ENCODE measurements at places on chromosomes 3 and 15.

GRCh38 chr3:43286841-43287499, 630 bp downstream of the SNRK start:
- peak; percentile 30 for DNase-seq

DNA sequence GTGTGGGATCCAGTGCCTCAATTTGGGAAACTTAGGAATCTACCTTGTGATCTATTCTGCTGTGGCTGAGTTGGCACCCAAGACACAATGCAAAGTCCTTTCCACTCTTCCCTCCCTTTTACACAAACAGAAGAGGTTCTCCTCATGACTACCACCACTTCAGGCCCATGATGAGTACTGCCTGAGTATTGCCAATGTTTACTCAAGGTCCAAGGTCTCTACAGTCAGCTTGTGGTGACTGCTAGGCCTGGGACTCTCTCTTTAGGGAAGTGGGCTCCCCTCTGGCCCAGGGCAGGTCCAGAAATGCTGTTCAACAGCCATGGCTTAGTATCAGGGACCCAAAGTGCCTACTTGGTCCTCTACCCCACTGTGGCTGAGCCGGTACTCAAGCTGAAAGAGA, 56.8 kb upstream of the PEX5L start:
- DNase-seq: no peak

GRCh38 chr3:6540981-6541380, 319.9 kb upstream of the GRM7 start:
- DNase-seq: no peak

DNA sequence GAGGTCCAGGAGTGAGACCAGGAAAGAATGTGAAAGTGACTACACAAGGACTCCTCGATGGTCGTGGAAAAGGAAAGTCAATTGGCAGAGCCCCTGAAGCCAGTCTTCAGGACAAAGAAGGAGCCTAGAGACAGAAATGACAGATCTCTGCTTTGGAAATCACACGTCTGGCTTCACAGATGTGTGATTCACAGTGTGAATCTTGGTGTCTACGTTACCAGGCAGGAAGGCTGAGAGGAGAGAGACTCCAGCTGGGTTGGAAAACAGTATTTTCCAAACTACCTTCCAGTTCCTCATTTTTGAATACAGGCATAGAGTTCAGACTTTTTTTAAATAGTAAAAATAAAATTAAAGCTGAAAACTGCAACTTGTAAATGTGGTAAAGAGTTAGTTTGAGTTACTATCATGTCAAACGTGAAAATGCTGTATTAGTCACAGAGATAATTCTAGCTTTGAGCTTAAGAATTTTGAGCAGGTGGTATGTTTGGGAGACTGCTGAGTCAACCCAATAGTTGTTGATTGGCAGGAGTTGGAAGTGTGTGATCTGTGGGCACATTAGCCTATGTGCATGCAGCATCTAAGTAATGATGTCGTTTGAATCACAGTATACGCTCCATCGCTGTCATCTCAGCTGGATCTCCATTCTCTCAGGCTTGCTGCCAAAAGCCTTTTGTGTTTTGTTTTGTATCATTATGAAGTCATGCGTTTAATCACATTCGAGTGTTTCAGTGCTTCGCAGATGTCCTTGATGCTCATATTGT, 6.0 kb downstream of the CCR2 start:
- DNase-seq: no peak

DNA sequence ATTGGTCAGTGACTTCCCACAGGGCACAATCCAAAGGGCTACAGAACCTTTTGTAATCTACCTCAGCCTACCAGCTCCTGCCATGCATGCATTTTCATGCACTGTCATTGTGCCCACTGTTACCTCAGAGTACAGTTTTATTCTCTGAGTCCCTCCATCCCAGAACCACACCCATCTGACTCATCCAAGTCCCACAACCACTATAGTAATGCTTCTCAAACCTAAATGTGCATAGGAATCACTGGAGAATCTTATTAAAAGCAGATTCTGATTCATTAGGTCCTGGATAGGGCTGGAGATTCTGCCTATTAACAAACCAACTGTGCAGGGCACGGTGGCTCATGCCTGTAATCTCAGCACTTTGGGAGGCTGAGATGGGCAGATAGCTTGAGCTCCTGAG, 3.7 kb upstream of the B3GALNT1 start:
- no peak for DNase-seq

DNA sequence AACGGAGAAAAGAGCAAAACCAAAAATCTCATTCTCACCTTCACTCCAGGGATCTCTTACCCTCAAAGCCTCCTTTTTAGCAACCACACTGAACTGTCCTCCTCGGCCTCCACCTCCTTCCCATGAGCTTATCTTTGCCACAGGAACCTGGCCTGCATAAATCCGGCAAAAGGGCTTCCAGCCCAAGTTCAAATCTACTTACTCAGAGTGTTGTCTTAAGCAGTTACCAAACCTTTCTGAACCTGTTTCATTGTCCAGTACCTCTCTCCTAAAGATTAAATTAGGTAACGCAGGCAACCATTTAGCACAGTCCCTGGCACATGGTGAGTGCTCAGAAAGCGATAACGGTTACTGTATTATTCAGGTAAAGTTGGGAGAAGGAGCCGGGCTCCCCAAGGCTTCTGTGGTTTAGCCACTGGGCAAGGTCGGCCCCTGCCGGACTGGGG, 777 bp downstream of the CIB1 start:
- no peak for DNase-seq

DNA sequence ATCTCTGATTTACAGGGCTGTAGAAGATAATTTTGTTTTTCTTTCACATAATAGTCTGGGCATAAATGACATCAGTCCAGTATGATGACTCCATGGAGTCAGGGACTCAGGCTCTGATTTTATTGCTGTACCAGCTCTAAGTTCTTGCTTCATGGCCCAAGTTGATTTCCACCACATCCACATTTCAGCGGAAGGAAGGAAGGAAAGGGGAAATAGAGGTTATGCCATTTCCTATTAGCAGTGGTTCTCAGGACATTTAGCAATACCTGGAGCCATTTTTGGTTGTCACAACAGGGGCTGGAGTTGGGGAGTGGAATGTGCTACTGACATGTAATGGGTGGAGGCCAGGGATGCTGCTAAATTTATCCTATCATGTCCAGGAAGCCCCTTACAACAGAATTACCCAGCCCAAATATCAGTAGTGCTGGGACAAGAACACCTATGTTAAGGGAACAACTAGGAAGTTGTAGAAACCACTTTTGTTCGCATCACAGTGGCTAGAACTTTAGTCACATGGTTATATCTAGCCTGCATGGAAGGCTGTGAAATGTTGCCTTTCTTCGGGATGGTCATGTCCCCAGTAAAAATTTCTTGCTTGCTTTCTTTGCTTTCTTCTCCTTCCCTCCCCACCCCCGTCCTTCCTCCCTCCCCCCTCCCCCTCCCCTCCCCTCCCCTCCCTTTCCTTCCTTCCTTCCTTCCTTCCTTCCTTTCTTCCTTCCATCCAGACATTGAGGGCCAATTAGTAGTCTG, 42.1 kb downstream of the OXSR1 start:
- no peak for DNase-seq

DNA sequence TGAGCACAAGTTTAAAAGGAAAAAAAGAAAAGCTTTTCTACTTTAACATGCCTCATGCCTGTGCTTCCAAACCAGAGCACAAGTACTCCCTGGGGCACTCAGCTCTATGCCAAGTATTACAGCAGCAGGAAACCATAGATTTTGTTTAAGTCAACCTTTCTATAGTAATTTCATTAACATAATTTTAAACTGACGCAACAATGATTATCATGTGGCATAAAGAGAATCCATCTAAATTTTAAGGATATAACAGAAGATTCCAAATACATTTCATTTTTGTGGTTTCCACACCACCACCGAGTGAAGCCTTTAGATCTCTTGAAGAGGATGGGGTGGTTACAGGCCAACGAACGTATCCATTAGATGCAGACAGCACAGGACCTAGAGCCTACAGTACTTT, 112.1 kb downstream of the TNIK start:
- DNase-seq: peak; percentile 67

GRCh38 chr15:51444112-51444511, 102.7 kb downstream of the GLDN start:
- no peak for DNase-seq

- peak; percentile 10 for DNase-seq
These were observed 8.1 kb downstream of the KLF15 start for GRCh38 chr3:126349071-126349470.

- DNase-seq: no peak
These were observed 6.2 kb upstream of the EPHA3 start for GRCh38 chr3:89101251-89101650.

- no peak for DNase-seq
These were observed 40.4 kb downstream of the ETFA start for GRCh38 chr15:76270876-76271275.

- no peak for DNase-seq
These were observed 37.0 kb downstream of the RLBP1 start for GRCh38 chr15:89184357-89184756.

DNA sequence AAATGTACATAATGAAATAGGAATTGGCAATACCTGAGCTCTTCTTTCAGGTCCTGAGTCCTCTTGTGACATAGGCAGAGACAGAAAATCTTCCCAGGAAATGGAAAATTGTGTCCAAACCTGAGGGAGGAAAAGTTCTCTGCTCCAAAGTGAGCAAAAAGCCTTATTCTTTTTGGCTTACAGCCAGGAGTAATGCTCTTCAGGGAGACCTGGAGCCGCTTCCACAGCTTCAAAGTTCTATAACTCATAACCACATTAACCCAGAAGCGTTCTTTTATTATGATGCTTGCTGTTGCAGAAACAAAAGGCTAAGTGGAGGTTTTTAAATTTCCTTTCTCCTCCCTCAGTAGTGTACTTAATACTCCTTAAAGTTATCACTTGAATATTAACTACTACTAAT, 633 bp downstream of the IGSF10 start:
- no peak for DNase-seq

- no peak for DNase-seq
These were observed 74.7 kb upstream of the THBS1 start for GRCh38 chr15:39506146-39506545.

- DNase-seq: no peak
These were observed 39.3 kb upstream of the UACA start for GRCh38 chr15:70802629-70803028.

DNA sequence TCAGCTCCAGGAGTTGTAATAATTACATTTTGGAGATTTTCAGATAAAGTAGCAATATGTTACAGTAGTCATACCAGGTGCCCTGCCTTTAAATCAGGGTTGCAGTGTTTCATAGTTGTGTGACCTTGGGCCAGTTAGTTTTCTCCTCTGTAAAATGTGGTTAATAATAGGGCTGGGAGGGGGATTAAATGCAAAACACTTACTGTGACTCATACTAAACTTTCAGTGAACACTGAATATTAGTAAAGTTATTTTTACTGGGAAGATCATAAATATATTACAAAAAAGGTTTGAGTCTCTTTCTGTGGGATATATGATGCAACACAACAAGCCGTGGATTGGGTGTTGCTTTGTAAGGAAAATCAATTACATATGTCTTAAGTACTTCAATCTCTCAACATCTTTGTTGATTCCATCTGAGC, 1.1 kb upstream of the EBLN2 start:
- no peak for DNase-seq

DNA sequence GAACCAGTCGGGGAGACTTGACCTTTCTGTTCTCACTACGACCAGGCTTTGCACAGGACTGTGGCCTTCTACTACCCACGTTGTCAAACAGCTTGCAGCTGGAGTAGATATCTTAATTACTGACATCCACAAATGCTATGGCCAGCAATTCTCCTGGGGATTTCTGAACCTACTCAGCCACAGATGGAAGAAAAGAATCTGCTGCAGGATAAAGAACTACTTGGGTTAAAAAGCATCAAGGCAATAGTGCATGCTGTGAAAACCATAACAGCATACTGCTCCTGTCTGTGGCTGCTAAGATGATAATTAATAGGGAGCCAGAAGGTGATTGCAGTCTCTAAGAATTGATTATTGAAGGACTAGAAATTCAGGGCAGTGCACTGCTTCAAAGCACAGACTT, 859.2 kb upstream of the SEMA6D start:
- DNase-seq: no peak

DNA sequence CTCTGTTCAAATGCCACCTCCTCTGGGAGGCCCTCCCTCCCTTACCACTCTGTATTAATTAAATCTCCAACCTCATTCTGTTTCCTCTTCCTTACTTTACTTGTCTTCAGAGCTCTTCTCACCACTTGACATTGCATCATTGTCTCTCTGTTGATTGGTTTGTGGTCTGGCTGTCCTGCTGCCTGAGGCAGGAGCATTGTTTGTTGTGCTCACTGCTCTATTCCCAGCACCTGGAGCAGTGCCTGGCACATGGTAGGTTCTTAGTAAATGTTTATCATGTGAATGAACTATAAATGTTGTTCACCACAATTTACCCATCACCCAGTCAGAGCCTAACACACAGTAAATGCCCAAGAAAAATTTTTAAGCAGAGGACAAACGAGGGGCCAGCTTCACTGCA, 6.7 kb upstream of the BFSP2 start:
- no peak for DNase-seq

DNA sequence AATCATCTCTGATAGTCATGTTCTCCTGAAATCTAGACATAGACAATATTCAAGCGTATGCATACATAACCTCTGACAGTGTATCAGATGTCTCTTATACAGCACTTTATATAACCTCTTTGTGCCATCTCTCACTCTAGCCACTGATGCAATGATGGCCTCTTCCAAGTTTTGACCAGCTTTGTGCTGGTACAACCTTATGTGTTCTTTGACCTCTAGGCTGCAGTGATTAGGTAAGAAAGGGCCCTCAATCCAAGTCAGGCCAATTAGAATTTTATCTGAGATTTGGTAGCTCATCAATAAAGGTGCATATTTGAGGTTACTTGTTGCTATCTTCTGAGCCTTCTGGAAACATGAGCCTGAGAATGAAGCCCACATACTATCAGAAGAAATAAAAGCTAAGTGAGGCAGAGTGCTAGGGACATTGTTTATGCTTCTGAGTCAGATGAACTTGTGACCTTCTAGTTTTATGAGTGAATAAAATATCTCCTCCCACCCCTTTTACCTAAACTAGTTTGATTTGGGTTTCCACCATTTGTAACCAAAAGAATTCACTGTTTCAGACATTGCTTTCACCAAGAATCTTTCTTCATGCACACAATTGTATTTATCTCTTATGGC, 283.2 kb upstream of the SUCLG2 start:
- no peak for DNase-seq

DNA sequence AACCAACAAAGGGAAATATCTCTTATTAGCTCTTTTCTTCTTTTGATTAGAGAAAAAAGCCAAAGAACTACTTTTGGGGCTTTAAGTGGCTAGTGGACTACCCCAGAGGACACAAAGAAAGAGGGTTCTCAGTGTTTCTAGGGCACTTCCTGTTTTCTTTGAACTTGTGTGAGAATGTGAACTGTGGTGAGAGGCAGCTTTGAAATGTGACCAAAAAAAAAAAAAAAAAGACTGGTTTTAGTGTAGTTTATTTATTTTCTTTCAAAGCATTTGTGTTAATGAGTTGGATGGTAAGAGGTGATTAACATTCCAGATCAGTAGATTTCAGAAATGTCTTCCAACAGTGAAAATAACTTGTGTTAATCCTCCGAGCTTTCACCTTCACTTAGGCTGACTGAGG, 32.4 kb downstream of the SELENOT start:
- DNase-seq: no peak

DNA sequence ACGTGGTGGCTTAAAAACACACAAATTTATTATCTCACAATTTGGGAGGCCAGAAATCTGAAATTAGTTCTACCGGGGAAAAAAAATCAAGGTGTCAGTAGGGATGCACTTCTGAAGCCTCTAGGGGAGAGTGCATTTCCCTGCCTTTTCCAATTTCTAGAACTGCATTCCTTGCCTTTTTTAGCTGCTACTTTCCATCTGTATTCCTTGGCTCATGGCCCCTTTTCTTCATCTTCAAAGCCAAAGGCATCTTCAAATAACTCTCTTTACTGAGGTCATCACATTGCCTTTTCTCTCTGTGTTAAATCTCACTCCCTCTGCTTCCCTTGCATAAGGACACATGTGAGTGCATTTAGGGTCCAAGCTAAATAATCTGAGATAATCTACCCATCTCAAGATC, 69.5 kb upstream of the NEO1 start:
- DNase-seq: no peak

Data from femur (tissue), 1 donor.